ENCODE measurements at places on chromosomes 5 and 9.

GRCh38 chr5:138028971-138029365 is 3.9 kb downstream of the FAM13B start:
- DNase-seq: no peak

DNA sequence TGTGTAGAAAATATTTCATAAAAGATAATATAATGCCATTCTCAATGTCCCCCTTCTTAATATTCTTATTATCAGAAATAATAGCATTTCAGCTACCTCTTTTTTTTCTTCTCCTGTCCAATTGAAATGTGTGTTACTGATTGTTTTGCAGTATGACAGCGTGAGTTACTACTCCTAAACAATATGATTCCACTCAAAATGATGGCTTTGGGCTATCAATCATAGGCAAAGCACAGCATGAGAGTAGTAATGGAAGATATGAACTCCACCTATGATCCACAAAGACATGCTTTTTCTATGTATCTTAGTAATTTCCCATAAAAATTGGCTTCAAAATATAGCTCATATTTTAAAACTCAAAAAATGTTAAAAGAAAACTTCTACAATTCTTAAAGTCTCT is 867.3 kb upstream of the NUDT12 start:
- DNase-seq: no peak

DNA sequence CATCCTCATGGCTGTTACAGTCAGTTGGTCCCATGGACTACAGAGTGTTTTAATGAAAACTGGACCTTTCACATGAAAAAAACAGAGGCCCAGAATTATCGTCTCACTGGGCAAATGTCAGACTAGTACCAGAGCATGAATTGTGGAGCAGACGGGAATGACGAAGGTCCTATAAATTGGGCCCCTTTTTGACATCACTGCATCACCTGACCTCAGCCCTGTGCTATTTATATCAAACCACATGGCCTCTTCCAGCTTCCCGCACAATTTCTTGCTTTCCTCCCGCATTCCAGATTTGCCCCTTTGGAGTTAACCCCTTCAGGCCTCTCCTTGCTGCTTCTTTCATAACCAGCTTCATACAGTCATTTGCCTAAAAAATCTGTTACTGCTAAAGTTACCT is 301.7 kb downstream of the ATPSCKMT start:
- no peak for DNase-seq

GRCh38 chr5:64744914-64745313 is 23.6 kb downstream of the SREK1IP1 start:
- DNase-seq: no peak

DNA sequence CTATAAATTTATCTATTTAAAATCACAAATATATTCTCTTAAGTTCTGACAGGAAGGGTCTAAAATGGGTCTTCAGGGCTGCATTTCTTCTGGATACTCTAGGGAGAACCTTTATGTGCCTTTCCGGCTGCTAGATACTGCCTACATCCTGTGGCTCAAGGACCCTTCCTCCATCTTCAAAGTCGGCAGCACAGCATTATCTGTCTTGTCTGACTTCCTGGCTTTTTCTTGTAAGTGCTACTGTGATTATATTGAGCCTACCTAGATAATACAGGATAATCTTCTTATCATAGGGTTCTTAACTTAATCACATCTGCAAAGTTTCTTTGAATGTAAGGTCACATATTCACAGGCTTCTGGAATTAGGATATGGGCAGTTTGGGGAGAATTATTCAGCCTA is 943.8 kb upstream of the TYRP1 start:
- no peak for DNase-seq

DNA sequence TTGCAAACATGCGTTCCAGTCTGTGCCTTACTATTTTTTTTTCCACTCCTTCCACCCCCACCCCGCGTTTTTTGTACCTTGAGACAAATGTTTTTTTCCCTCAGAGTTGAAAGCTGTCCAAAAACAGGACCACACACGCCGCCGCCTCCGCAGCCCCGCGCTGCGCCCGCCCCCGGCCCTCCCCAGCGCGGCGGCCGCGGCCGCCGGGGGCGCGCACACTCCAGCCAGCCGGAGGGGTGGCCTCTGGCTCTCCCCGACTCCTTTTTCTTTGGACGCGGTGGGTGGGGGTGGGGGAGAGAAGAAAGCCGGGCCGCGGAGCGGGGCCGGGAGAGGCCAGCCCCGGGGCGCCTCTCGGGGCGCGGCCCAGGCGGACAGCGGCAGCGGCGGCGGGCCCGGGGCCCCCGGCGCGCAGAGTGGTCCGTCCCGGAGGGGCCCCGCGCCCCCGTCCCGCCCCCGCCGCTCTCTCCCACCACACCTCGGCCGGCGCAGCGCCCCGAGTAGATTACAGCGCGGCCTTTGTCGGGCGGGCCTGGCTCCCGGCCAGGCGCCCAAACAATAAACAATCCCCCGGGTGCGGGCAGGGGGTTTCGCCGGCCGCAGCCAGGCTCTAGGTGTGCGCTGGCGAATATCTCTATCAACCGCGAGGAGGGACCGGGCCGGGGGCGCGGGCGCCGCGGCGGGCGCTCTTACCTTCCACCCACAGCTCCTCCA is 10.9 kb downstream of the PTCH1 start:
- DNase-seq: no peak

GRCh38 chr5:157197086-157197485 is 16.4 kb downstream of the ITK start:
- no peak for DNase-seq

- DNase-seq: no peak
Measured at GRCh38 chr5:71663191-71663969, 55.7 kb upstream of the CARTPT start.

GRCh38 chr5:138438003-138438723 is 694 bp upstream of the REEP2 start:
- no peak for DNase-seq

- no peak for DNase-seq
Measured at GRCh38 chr9:110835859-110836271, 167.3 kb downstream of the MUSK start.

DNA sequence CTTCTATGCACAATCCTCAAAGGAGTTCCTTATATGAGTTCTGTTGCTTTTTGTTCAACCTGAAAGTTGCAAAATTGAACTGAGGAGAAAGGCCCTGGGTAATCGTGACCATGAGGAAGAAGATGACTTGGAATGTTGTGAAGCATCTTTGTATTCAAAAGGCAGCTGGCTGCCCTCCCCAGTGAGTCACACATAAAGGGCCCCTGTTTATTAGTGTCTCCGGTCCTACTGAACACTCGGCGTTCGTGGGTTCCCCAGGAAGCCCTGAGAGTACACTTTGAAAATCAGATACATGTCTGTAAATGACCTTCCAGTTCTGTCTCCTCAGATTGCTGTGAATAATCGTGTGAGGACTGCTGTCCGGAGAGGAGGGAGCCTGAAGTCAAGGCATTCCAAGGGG is 73.6 kb downstream of the C9orf153 start:
- DNase-seq: no peak

- DNase-seq: no peak
Measured at GRCh38 chr5:6194261-6194875, 184.0 kb downstream of the MED10 start.

GRCh38 chr5:132110930-132111329 is 37.3 kb downstream of the CSF2 start:
- no peak for DNase-seq

DNA sequence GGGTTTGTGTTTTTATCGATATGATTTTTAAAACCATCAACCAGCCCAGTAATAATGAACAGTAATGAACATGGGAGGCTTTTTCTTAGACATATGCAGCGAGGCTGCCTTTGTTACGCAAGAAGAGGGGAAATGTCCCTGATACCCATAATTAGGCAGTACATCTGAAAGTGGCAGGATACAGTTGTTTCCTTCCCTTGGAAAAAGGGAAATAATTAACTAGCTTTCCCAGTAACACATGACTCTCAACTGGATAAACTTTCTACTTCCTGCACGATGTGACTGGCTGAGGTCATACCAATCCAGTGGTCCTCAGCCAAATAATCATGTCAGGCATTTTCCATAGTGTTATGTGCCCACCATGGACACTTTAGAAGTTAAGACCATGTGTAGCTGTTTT is 431.6 kb upstream of the C9orf72 start:
- DNase-seq: no peak

GRCh38 chr9:78280982-78281668 is 15.8 kb upstream of the PSAT1 start:
- DNase-seq: no peak

GRCh38 chr9:111799915-111800526 is 5.3 kb upstream of the SHOC1 start:
- no peak for DNase-seq

DNA sequence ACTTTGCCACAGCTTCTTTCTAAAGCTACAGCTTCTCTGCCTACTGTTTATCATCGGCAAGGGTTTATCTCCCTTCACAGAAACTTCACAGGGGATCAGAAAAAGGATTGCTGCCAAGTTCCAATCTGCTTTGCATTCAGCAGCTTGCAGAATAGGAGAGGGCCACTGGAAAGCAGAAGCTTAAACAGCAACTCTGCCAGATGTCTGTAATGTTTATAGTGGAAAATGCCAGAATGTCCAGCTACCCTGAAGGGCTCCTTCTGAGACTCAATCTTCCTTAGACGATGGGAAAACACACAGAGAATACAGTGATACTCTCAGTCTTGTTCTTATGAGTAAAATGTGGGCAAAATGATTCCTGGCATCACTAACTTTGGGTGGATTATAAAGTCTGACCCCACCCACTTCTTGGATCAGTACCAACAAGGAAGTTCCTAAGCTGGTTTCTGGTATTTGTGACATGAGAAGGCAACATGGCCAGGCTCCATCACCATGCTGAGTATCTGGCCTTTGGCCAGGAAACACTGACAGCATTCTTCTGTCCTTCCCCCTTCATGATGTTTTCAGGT is 19.0 kb downstream of the STOM start:
- DNase-seq: no peak

DNA sequence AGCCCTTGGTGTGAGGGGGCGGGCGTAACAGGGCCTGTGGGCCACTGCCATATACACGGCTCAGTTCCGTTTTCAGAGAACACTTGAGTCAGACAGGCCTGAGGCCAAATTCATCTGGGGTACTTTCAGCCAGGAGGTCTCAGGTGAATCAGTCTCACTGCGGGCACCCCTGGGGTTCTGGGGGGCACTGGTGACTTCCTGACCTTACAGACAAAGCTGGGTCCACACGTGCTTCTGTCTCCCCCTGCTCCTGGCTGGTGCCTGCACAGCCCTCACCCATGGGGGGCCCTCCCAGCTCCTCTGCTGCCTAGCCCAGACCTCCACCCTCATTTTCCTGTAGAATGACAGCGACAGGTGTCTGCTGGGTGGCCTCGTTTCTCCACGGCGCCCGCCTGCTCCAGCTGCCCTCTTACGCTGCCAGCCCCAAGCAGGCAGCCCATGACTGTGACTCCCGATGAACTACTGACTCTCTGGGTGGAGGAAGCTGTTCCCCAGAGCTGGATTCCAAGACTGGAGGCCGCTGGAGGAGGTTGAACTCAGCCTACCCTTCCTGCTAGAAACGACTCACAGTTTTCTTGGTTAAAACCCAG is 374.1 kb upstream of the IRX4 start:
- no peak for DNase-seq

GRCh38 chr5:179923436-179923835 is 15.7 kb upstream of the TBC1D9B start:
- no peak for DNase-seq

Measured in NCI-H1436 treated with DMSO at 0.1 percent for 48 hours (cell line).